HFFc6 (cell line): ENCODE measurements at places on chromosomes 12 and 14.

GRCh38 chr14:90281756-90282155 is 25.4 kb downstream of the PSMC1 start:
- no peak for DNase-seq

- no peak for DNase-seq
Measured at GRCh38 chr14:68921666-68922065, 57.4 kb downstream of the ACTN1 start.

DNA sequence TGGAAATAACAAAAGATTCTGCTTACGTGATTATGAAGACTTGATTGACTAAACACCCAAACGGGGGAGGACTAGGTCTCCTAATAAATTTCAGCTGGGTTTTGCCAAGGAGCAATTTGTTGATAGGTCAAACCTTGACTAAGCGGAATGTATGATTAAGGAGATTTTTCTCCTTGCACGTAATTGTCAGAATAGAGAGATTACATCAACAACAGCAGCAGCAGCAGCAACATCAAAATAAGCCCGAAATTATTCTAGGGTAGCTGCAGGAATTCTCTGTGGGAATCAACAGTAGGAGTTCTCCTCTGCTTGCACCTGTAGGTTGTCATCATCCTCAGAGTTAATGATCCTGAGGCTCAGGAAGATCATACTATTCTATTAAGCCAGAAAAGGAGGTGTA is 10.2 kb downstream of the ELK3 start:
- DNase-seq: no peak

GRCh38 chr12:12926571-12927071 is 25.3 kb downstream of the GPRC5D start:
- peak; percentile 26 for DNase-seq

DNA sequence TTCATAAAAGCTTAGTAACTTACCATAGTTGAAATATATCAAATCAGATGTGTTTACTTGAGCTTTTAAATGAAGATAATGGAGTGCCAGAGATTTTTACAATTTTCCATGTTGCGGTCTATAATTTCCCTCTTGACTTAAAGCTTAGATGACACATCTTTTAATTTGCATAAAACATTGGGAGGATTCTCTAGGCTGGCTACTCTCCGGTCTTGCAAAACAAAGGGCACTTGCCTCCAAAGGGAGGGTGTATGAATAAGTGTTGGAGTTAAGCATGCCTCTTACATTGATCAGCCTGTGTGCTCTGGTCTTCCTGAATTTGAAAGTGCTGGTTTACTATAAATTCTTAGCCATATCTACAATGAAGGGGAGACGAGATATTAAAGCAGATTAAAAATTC is 336.4 kb upstream of the NAV3 start:
- DNase-seq: no peak
